Occipital lobe (tissue), 3 donors: ENCODE measurements at places on chromosomes 1 and 21. TPM values are rescaled to one million over a fixed set of nuclear protein-coding genes. Genes with fewer than 3 reads are reported as not detected.

DNA sequence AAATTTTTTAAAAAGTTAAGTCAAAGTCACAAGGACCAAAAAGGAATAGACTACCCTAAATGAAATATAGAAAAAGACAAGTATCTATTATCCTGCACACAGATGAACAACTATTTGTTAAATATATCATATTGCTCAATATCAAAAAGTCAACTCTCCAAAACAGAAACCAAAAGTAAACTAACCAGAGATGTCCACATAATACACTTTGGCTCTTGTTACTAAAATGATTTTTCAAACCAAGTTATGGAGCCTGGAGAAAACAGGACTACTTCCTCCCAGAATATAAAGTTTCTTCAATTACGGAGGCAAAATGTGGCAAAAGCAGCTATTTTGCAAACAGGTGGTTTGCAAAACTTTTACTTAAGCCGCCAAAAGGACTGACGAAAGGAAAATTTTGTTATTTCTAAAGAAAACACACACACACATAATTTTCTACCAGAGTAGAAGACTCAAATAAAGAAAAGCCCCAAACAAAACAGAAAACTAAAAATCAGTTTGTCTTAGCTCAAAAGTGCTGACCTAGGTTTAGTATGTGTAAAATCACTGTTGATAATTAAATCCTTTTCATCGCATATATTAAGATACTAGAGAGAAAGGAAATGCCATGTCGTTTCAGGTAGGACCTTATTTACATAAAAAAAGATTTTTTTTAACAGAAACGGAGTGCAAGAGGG is 1.1 kb downstream of the DPYD start:
- DNase-seq: no peak

- no peak for DNase-seq
Observed at GRCh38 chr1:63843010-63843409, 69.2 kb downstream of the ROR1 start.

DNA sequence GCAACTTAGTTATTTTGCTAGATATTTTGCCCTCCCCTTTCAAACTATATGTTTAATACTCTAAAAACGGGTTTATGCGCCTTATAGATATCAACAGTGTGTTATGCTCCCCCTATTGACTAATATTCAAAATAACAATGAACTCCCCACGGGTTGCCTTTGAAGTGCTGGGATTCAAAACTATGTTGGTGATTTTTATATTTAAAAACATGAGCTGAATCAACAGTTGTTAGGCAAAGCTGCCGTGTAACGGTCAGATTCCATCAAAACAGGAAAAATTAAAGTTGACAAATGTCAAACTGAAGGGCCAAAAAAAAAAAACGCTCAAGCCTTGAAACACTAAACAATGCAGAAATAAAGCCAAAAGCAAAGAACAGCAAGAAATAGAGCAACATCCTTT is 2.5 kb downstream of the TGFBR3 start:
- DNase-seq: no peak

DNA sequence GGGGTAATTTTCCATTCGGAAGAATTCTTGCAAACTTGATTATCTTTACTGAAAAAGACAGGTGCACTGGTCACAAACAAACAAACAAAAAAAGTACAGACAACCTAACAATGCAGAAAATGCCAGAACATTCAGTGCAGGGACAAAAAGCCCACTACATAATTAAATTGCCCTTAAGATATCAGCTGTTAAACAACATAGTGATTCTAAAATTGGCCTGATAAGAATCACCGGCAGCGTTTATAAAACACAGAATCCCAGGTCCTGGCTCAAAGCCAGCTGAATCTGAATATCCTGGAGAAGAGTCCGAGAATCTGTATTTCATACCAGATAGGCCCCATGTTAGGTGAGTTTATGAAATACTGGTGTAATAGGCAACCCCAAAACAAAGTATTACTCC is 6.1 kb downstream of the PLPP3 start:
- no peak for DNase-seq

DNA sequence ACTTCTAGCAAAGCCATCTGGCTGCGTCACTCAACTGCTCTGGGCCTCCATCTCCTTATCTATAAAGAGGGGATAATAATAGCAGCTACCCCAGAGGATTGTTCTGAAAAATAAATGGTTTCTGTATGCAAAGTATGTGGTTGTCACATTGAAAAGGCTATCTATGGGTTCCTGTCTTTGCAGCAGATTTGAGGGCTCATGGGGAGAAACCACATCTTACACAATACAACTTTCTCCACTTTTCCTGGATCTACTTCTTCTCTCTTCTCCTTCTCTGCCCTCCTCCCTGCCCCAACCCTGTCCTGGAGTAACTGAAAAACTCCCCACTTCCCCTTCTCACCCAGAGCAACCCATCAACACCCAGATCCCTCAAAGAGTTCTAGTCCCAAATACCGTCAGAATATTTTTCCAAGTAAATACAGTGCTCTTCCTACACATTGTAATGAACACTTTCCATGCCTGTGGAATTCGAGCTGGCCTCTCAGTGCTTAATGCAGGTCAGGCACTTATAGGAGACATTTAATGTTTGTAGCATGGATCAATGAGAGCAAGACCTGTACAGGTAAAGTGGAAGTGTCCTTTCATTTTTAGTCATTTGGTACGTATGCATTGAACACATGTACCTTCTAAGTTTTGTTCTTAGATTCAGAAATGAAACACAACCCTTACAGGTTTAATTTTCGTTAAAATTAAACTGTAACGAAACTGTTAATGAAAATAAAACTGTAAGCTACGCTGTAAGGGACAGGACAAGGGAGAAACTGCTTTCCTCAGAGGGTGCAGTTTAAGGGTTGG is 131.9 kb downstream of the AK5 start:
- DNase-seq: no peak

The FCRL1 gene
- total RNA-seq: 0.16 TPM

The RAP1GAP gene
- total RNA-seq: 26.4 TPM

The HMGCL gene
- 13.7 TPM for total RNA-seq

The LIPI gene
- total RNA-seq: not detected
